ENCODE measurements at places on chromosomes 6 and 20.

DNA sequence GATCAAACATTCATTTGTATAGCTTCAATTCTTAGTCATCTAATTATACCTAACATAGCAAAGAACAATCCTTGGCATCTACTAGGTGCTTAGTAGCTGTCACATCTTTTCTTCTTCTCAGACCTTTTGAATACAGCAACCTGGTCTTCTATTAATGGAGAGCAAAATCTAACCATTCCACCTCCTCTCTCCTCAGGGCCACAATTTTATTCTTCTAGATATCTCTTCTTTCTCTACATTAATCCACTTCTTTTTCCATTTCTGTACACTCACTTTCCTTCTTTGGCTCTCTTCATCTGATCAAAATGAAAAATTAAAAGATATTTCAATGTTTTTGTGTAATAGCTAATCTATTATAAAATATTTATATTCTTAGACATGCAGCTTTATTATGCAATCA is 9.0 kb upstream of the HLA-DOA start:
- no peak for DNase-seq

GRCh38 chr6:35539223-35539622 is 26.5 kb upstream of the TULP1 start:
- DNase-seq: peak; percentile 33

GRCh38 chr20:45890985-45891983 is at the start of the genes CTSA and NEURL2:
CTSA (plus strand) TSS chr20:45891335; CDS start chr20:45891569, 234 bp downstream.
NEURL2 (minus strand) TSS chr20:45891208; CDS start chr20:45890991, 217 bp downstream.
- DNase-seq: peak; percentile 94

DNA sequence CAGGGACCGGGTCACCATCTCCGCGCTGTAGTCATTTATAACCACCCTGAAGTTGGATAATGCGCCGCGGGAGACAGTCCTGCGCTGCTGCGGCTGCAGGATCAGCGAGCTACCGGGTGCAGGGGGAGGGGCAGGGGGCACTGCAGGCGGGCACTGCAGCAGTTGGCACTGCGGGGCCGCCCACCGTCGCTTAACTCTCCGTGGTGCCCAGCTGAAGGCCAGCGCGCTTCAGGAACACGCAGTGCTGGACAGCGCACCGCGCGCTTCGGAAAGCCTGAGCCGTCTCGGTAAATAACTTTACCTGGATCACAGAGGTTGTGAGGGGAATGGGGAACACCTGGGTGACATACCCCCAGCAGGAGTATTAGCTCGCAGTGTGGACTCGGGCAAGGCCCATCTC is 12.4 kb upstream of the LRFN2 start:
- DNase-seq: no peak

DNA sequence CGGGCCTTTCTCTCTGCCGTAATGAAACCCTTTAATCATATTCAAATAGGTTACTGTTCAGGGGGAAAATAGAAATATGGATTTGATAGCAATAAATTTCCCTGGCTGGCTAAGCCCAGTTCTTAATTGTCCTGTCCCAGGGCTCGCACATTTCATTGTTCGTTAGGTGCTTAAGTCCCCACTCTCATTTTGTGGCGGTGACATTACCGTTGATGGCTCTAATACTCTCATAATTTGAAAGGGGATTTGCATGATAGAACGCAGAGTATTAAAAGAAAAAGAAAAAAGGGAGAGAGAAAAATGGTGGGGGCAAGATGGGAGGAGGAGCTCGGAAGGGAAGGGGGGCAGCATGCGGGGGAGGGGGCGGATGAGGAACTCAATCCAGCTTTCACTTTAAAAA is 79.1 kb upstream of the FOXP4 start:
- no peak for DNase-seq
